NCI-H187 (cell line): ENCODE measurements at places on chromosomes 5 and 9.

DNA sequence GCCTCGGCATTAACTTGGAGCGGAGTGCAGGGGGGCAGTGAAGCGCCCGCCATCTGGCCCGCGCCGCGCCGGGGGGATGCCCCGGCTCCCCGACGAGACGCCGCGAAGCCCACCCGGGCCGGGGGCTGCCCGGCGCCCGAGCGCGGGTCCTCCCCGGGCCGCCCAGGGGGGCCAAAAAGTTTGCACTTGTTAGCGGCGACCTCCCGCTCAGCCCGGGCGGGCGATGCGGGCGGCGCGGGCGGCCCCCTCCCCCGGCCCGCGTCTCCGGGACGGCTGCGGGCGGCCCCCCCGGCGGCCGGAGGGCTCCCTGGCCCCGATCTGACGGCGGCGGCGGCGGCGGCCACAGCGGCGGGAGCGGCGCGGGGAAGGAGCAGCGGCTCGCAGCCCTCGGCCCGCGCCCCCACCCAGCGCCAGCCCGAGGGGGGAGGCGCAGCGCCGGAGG lies at the start of gene NTNG2:
TSS of gene NTNG2 (plus strand) at position 316 of the 442 bp plus-strand sequence. CDS start 4,774 bp downstream, outside the sequence.
- no peak for DNase-seq

DNA sequence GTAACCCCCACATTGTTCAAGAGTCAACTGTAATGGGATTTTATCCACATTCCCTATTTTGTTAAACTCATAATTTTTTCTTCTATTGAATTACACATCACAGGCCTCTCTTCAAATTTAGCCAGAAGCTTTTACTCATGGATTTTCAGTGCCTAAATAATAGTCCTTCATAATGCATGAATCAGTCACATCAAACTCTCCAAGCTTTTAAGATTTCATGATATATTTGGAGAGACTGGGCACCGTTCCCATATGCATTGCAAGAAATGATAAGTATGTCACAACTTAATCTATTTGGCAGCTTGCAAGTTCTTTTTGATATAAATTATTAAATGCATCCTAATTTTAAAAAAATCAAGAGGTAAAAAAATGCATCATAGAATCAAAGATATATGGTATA lies 465.9 kb downstream of the DMAC1 start:
- DNase-seq = no peak

GRCh38 chr5:56025151-56025885 lies 30.6 kb upstream of the IL6ST start:
- no peak for DNase-seq

- no peak for DNase-seq
These were observed 155.2 kb upstream of the ISL1 start for GRCh38 chr5:51227963-51228470.

DNA sequence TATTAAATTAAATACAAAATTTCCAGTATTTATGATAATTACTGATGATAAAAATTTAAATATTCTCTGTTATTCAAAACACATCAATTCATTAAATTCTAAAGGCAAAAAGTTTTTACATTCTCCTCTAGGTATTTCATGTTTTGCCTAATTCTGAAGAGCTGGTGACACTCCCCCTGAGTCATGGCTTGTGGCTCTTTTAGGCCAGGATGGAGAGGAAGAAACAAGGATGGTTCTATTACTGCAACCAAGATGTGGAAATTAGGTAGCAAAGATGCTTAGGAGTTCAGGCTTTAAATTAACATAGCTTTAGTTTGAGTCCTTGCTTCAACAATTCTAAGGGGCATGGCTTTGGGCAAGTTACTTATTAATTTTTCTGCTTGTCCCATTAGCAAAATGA lies 1295.8 kb downstream of the EFNA5 start:
- DNase-seq = no peak

GRCh38 chr5:173247510-173247909 lies 12.5 kb upstream of the NKX2-5 start:
- no peak for DNase-seq

- no peak for DNase-seq
These were observed 284.7 kb downstream of the FANCC start for GRCh38 chr9:95032580-95033341.

DNA sequence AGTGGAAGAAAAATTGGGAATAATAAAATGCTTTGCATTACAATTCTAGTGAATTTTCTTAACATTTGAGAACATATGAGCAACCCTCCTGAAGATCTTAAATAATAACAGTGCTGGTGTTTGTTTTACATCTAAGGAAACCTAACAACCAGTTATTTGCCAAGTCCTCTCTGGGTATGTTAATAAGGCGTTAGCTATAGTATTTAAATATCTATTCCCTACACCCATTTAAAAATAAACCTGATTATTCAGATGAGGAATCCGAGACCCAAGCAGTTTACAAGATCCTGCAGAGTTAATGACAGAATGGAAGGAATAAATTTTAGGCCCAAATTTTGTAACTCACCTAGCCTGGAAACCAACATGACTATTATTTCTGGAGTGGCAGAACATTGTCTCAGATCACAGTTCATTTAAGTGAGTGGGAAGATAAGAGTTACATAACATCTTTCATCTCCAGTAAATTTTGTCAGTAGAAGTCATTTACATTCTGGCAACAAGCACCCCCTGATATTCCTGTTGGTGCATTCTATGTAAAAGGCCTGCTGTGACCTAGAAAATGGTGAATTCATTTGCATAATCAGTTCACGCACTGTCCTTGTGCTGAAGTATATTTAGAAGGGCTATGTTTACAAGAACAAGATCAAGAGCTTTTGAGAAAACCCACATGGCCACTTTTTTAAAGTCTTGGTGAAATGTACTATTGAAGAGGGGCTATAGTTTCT lies 148.2 kb downstream of the COX7C start:
- DNase-seq = no peak

DNA sequence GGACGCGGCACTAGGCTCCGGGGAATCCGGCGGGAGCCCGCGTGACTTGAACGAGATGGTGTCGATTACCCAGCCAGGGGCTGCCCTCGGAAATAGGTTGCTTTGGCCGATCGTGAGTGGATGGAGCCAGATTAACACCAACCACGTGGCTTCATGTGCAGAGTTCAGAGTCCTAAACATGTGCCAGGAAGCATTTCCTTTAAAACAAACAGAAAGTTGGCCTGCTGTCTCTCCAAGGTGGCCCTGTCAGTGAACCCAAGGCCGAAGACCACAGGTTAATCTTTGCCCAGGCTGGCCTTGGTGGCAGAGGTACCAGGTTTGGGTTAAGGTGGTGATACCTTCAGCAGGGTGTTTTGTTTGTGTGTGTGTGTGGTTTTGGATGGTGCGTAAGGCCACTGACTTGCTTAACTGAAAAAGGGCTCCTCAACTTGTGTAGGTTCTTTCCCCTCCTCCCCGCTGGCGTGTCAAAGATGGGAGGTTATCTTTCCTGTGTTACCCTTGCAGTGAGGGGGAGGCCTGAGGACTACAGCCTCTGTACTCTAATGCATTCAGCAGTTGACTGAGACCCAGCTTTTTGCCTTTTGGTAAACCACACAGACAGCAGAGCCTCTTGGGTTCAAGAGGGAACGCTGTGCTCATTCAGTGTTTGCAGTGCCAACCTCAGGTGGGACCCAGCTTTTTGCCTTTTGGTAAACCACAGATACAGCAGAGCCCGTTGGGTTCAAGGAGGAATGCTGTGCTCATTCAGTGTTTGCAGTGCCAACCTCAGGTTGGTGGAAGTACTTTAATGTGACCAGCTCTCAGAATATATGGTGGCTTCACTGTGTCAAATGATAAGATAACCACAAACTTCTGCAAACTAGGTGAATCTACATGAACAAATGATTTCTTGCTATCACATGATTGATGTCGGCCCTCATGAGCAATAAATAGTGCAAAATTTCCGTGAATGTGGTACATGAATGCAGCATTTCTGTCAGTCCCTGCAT lies 1.4 kb downstream of the IQGAP2 start:
- no peak for DNase-seq

DNA sequence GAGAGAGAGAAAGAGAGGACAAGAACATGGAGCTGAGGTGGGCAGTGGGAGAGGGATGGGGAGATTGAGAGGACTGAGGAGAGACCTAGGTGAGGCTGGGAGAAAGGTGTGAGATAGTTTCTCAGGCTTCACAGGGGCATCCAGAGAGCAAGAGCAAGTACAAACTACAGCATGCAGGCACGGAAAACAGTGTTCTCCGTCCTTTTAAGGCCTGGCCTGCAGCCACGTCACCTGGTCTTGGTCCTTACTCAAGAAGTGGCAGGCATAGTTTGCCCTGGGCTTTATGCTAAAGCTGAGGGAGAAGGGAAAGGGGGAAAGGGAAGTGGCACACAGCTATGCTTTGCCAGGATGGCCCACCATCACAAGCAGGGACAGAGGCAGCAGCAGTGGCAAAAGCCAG lies 65.7 kb downstream of the SIL1 start:
- no peak for DNase-seq

GRCh38 chr5:4703931-4704458 lies 436.1 kb upstream of the ADAMTS16 start:
- no peak for DNase-seq

DNA sequence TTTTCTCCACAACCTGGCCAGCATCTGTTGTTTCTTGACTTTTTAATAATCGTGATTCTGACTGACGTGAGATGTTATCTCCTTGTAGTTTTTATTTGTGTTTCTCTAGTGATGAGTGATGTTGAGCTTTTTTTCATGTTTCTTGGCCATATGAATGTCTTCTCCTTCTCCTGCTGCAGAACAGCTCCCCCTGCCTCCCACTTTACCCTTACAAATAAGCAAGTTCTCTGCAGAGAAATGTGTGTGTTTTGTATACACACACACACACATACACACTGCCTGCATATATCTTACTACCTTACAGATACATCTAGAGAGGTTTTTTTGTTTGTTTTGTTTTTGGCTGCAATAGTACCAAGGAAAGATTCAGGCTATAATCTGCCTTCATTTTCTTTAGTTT lies 88.7 kb upstream of the PHF24 start:
- no peak for DNase-seq

DNA sequence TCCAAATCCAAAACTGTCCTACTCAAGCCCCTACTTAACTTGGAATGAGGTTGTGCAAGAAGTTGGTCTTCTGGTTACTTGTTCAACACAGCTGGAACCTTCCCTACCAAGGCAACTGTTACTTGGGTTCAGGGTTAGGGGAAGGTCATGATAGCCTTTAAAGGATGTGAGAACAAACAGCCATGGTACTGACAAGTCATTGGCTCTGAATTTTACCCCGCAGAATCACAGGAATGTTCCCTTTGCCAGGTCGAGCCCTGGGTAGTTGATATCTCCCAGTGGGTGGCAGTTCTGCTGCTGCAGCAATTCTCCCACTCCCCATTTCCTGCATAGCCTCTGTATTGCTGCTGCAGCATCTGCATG lies 396.1 kb upstream of the MPDZ start:
- DNase-seq = no peak

- DNase-seq = no peak
These were observed 91.6 kb downstream of the CARTPT start for GRCh38 chr5:71810471-71811195.

DNA sequence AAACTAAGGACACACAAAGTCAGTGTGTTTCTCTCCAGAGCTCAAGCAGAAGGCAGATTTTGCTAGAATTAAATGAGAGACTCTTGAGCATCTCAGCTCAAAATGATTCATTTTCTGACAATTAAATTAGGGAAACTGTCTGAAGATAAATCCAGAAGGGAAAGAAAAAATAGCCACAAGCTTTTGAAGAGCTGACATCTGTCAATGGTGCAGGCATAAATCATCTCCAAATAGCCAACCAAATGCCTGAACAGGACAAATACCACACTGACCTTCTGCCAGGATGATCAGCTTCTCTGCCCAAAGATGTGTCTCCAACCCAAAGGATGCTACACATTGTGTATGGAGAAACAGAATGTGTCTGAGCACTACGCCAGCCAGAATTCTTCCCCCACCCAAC lies 199.3 kb downstream of the CTNND2 start:
- no peak for DNase-seq

- DNase-seq = no peak
These were observed 16.2 kb downstream of the PRKACG start for GRCh38 chr9:68997666-68998065.

- DNase-seq = peak; percentile 11
These were observed 74.8 kb downstream of the ICE1 start for GRCh38 chr5:5497152-5497788.

DNA sequence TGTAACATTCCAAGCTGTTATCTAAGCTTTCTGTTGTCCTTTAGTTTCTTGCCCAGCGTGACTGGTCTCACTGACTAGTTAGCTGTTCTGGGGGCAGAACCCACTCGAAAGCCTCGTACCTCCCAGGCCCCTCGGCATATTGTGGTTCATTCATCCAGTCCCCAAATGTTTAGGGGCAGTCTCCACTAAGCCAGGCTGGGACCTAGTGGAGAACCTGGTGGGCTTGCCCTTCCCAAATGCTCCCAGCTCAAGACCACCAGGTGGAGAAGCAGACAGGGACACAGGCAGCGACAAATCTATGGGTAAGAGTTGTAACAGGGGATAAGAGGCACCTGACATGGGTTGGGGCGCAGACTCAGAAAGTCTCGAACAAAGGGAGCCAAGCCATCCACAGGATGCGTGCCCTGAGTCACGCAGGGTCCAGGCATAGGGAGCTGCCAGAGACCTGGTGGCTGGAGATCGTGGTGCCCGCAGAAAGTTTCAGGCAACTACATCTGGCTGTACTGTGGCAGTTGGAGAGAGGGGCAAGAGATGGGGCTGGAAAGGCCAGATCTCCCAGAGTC lies 851 bp upstream of the EEIG1 start:
- DNase-seq = no peak

GRCh38 chr9:102106439-102106838 lies 368.0 kb upstream of the GRIN3A start:
- DNase-seq = no peak

DNA sequence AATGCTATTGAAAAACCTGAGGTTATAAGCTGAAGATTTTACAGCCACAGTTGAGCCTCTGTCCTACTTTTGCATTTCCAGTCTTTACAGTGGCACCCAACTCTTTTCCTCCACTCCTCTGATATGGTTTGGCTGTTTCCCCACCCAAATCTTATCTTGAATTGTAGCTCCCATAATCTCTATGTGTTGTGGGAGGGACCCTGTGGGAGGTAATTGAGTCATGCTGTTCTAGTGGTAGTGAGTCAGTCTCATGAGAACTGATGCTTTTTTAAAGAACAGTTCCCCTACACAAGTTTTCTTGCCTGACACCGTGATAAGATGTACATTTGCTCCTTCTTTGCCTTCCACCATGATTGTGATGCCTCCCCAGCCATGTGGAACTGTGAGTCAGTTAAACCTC lies 646.1 kb upstream of the SEMA6A start:
- DNase-seq = no peak

GRCh38 chr5:68467794-68468193 lies 252.2 kb downstream of the PIK3R1 start:
- no peak for DNase-seq

- no peak for DNase-seq
These were observed 96.0 kb downstream of the KIAA1958 start for GRCh38 chr9:112582371-112583262.

DNA sequence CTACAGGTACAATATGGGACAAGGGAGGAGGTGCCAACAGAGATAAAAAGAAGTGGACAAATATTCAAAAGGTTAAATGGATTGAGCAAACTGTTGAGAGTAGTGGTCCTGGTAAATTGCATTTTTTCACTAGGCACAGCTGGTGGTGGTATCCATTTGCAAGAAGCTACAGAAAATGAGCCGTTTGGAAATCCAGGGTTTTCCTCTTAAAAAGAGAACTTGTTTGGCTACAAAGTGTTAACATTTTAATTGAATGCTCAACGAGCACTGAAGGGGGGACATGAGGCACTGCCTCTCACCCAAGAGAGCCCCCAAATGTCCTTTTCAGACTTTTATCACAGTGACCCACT lies 491 bp upstream of the ZCCHC9 start:
- no peak for DNase-seq
